ENCODE measurements at places on chromosomes 2 and 18. TPM values are rescaled to one million over a fixed set of nuclear protein-coding genes. Genes with fewer than 3 reads are reported as not detected.
A peak's percentile ranks its signal among the peaks of the same experiment; 100 is the strongest.

DNA sequence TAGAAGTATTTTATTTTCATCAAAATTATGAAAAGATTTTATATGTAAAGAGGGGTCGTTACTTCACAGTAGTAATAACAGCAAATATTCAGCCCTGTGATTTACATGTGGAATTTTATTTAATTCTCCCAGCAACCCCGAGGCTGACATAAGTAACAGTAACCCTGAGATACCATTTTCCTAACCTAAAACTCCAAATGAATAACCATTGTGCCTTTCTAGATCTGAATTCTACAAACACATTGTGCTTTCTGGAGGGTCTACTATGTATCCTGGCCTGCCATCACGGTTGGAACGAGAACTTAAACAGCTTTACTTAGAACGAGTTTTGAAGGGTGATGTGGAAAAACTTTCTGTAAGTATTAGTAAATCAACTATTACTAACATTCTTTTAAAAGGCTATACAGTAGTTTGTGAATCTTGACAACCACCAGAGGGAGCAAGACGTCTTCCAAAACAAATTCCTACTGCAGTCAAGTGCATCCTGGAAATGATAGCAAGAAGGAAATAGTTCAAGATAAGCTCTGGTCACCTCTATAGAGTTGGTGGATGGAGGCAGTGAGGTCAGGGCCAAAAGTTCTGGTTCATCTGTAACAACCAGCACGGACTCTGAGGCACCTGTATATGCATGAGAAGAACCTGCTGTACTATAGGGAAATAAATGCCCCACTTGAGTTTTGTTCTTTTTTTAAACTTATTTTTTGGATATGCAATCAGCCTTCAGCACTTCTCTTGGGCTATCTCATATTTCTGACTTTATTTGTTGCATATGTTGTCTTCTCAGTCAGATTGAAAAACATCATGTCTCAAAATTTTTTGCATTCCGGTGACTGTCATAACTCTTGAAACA, 37.4 kb downstream of the ACTR2 start:
- no peak for DNase-seq

GRCh38 chr2:121363632-121364420, 78.8 kb upstream of the TFCP2L1 start:
- no peak for DNase-seq

XIRP2 gene
- total RNA-seq, result not detected

DNA sequence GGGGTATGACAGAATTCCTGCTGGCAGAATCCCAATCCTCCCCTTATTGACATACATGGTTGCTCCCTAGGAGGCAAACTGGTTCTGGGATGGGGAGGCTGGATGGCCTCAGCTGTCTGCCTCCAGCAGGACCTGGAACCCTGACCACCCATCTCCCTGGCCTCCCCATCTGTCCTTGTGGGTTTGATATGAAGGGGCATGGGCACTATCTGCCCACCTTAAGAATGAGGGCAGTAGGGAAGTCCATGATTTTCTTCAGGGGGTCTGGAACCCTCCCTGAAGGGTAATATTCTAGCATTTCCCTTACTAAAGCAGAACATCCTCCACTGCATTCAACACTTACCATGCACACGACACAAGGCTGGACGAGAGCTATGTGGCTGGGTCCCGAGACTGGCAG, 113.6 kb downstream of the VAPA start:
- DNase-seq, result no peak

DNA sequence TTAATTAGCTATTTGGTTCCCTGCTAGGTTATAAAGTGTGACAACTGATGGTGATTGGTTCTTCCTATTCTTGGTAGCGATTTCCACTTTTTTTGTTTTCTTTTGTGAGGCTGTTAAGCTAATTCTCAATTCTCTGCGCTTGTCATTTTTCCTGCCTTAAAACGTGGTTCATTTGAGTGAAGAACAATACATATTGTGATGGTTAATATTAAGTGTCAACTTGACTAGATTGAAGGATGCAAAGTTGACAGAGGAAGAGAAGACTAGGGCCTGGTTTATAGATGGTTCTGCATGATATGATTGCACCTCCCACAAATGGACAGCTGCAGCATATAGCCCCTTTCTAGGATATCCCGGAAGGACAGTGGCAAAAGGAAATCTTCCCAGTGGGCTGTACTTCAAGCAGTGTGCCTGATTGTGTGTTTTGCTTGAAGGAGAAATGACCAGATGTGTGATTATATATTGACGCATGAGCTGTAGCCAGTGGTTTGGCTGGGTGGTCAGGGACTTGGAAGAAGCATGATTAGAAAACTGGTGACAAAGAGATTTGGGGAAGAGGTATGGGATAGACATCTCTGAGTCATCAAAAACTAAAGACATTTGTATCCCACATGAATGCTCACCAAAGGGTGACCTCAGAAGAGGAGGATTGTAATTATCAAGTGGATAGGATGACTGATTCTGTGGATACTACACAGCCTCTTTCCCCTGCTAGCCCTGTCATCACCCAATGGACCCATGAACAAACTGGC, 39.4 kb upstream of the ZNF804A start:
- DNase-seq, result no peak

- no peak for DNase-seq
Measured at GRCh38 chr2:85019121-85019520, 48.2 kb downstream of the KCMF1 start.

DNA sequence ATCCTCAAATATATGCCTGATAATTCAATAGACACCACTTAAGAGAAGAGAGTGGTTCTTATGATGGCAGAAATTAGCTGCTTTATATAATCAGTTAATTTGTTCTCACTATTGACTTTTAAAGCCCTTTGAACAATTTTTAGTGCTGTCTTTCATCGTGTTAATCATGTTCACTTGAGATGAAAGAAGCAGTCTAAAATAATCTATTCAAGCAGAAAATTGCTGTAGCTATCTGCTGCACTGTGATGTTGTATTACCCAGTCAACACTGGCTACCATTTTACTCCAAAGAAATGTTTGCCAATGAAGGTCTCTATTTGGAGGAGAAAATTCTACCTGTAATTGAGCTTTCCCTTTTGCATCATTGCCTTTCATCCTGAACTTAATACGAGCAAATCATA, 459.8 kb upstream of the FSIP2 start:
- no peak for DNase-seq

DNA sequence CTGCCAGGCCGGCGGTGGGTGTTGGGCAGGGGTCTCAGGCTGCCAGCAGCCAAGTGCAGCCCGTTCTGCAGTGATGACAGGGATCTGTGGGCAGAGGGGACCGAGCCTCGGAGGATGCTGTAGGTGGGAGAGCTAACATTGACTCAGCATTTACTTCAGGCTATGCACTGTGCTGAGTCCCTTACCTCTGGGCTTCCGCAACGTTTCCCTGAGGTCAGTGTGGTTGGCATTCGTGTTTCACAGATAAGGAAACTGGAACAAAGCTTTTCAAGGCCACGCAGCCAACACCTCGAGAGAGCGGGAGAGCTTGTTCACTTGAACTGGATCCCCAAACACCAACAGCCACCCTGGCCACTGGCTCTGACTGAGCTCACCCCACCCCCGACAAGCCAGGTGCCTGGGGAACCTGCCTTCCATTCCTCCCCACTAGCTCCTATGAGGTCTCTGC, 839 bp upstream of the GPR148 start:
- DNase-seq, result peak; percentile 51

GRCh38 chr18:48553236-48553635, 14.4 kb downstream of the CTIF start:
- DNase-seq, result no peak

CABLES1 gene
- total RNA-seq, result 19.6 TPM

GRCh38 chr18:25675123-25675850, 323.3 kb upstream of the ZNF521 start:
- DNase-seq, result peak; percentile 12

SKA1 gene
- 2.8 TPM for total RNA-seq

MC5R gene
- total RNA-seq, result not detected

DNA sequence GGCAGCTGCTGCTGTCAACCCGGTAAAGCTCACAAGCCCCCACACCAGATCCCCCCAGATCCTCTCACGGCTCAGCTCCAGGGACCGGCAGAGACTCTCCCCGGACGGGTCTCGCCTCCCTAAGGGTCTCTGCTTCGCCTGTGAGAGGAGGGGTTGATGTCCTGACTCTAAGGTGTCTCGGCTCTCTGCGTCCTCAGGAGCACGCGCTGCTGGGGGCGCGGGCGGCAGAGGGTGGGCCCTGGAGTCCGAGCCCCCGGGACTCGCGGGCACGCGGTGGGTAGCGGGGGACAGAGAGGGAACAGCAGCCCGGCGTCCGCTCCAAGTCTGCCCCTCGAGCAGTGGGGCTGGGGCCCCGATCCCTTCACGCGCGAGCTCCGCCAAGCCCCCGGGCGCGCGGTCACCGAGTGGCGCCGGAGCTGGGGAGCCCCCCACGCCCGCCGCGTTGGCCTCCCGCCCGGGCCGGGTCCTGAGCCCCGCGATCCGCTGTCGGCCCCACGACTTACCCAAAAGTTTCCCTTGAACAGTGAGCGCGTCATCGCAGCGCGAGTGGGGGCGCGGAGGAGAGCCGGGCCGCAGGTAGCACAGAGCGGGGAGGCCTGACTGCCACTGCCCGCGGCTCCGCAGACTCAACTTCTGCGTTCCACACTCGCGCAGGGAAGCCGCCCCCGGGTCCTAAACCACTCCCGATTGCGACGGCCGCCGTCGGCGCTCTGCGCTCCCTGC, at the start of gene PSTPIP2:
Gene PSTPIP2 (minus strand): TSS at position 608 of the 723 bp plus-strand sequence. CDS start 72 bp downstream, at position 536.
- peak; percentile 87 for DNase-seq

DNA sequence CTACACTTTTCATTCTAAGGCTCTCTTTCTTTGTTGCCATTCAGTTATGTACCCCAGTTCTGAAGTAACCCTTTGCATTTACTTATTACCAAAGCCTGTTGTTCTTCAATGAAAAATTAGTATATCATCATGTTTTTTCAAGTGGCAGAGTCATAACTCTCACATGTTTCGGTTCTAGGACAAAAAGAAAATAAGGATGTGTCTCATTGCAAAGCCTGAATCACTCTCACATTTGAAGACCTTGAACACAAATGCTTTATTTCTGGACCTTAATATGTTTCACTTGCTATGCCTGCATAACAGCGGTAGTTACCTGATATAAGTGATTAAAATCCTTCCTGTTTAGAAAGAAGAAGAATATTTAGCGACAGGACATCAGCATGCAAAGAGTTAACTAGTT, 49.1 kb downstream of the ZEB2 start:
- no peak for DNase-seq

VRK2 gene
- total RNA-seq, result 29.9 TPM

GRCh38 chr2:189618197-189618596, 37.6 kb upstream of the SLC40A1 start:
- DNase-seq, result no peak

- peak; percentile 69 for DNase-seq
Measured at GRCh38 chr18:74353169-74353775, 37.6 kb downstream of the C18orf63 start.

RALB gene
- total RNA-seq, result 40.0 TPM

SOWAHC gene
- total RNA-seq, result 16.7 TPM

DNA sequence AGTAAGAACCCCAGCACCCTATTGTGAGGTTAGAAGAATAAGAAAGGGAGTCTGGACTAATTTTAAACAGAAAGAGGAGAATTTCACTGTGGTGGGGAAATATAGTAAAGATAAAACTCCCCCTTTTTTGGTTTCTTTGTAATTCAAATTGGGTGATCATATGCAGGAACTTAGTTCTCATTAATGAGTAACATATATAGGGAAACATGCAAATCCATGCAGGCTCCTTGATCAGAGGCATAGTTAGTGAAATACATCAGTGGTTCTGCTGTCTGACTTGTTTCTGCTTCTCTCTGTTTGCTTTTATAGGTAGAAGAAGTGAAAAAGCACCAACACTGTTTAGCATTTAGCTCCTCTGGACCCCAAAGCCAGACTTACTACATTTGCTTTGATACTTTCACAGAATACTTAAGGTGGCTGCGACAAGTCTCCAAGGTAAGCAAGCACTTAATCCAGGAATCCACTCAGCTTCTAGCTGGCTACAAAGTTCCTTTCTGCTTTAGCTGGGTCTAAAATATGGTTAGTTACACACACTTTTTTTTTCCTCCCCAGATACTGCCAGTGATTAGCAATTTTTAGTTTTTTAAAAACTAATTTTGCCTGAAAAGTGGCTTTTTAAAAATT, 123.2 kb downstream of the PHLPP1 start:
- DNase-seq, result no peak

DNA sequence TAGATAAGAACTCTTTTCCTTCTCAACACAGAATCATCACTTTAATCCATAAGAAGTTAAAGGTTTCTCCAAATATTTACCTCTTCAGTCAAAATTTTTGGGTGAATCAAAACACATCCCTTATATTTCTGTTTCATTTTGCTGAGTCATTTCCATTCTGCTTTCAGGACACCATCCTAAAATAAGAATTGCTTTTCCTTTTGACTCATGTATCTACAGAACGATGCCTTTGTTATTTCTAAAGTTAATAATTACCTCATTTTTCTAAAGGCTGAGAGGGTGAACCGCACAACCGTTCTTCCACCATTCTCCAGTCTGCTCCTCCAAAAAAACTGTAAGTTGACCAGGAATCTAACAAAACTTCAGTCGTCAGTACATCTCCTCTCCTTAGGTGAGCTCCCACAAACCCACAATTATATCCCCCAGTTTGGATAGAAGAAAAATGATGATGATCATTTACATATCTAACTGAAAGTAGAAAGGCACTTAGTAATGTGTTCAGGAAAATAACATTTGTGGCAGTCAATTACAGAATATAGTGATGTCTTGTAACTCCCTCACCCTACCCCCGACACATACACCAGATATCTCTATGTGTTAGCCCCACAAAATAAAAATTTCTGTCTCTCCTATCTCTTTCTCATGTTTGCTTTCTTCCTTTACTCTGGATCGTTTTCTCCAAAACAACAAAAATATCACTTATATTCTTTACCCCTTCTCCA, 162.5 kb downstream of the RAD51AP2 start:
- no peak for DNase-seq

GRCh38 chr2:157333304-157334047, 7.9 kb upstream of the ERMN start:
- no peak for DNase-seq

DNA sequence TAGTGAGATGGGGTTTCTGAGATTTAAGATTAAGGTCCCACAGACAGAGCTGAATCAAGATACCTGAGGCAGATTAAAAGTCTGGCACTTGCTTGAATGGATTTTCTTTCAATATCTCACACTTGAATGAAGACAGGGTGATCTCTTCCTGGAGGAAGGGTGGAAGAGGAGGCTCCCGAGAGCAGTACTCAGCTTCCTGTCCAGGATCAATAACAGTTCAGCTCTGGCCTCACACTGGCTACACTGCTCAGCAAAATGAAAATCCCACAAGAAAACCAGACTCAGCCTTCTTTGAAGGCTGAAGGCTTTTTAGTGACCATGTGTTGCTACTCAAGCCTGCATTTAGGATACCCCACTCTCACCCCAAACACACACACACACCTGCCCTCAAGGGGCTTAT, 11.1 kb downstream of the ARHGEF33 start:
- no peak for DNase-seq

CXCR1 gene
- total RNA-seq, result 0.37 TPM
